Neural progenitor cell (in vitro differentiated cells): ENCODE measurements at places on chromosomes 5 and 9. TPM values are rescaled to one million over a fixed set of nuclear protein-coding genes. Genes with fewer than 3 reads are reported as not detected.

GRCh38 chr9:116430849-116431248 is 256.3 kb upstream of the TRIM32 start:
- no peak for DNase-seq

DNA sequence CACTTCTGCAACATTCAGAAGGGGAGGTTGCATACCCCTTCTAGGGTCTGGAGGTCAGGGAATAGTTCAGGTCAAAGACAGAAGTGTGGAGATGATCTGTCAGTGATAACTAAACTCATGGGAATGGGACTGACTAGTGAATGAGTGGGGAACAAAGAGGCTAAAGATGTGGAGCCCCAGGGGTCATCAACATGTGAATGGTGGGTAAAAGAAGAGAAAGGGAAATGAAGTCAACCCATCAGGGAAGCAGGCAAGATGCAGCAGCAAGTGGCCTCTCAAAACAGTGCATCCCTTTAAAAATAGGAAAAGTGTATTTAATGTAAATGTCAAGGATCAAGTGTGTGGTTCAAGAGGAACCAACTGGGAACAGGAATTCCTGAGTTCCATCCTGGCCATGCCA is 69.9 kb downstream of the PLPPR1 start:
- no peak for DNase-seq

DNA sequence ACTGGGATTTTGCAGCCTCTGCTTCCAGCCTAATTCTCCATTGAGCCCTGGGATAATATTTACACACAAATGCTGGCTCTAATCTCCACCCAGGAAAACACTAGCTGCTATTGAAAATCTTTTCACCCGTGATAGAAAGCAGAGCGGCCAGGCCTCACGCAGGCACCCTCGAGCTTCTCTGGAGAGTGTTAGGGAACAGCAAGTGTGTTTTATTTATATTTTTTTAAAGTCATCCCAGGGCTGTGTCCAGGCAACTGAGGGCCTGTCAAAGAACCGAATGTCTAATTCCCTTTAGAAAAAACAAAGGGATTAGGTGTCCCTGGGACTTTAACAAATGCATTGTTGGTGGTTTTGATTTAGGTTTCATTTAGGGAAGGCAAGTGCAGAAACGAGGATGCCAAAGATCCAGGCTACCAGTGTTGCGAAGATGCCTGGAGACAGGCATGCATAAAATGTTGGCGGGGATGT is 51.2 kb upstream of the SPRY4 start:
- no peak for DNase-seq

DNA sequence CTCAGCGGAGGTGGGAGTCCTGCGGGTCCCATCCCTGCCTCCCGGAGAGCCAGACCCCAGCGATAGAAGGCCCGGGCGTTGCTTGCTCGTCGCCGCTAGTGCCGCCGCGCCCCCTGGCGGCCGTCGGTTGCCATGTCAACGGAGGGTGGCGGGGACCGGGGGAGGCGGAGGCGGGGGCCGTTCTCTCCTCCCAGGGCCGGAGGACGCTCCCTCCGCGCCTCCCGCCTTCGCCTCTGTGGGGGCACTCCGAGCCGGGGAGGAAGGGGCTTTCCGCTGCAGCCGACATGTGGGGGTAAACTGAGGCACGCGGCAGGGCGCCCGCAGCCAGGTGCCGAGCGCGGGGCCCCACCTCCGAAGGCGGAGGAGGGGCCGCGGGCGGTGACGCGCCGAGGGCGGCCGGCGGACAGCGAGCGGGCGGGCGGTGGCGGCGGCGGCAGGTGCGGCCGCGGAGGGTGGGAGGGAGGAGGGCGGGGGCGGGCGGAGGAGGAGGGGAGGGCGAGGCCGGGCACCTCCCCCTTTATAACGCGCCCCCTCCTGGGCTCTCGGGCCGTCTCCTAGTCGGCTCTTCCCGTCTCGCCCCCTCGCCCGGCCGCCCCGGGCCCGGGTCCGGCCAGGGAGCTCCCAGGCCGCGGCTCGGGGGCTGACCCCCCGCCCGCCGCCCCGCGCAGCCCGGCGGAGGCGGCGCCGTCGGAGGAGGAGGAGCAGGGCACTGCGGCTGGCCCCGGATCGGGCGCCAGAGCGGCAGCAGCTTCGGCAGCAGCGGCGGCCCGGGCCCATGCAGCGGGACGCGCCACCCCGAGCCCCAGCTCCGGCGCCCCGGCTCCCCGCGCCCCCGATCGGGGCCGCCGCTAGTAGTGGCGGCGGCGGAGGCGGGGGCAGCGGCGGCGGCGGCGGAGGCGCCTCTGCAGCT is 556 bp upstream of the CDK9 start:
- DNase-seq: peak; percentile 93

DNA sequence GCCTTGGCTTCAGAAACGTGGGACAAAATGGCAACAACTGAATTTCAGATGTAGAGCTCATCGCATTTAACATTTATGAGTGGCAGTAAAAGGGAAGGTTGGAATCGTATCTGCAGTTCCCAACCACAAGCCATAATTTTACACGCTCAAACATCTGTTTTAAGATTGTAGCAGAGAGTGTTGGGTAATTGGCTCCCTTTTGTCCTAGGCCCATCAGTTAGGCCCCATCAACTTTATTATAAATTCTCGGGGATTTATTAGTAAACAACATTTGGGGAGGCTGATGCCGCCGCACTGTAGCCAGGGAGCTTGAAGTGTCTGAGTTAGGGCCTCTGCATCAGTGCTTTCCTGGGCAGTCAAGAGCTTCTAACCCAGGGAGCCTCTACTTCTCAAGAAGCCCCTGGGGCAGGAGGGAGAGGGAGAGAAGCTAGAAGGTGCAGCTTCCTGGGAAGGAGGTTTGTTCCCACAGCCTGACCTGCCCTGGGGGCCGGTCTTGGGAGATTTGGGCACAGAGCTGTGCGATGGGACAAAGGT is 66.2 kb downstream of the HSPA4 start:
- DNase-seq: no peak

DNA sequence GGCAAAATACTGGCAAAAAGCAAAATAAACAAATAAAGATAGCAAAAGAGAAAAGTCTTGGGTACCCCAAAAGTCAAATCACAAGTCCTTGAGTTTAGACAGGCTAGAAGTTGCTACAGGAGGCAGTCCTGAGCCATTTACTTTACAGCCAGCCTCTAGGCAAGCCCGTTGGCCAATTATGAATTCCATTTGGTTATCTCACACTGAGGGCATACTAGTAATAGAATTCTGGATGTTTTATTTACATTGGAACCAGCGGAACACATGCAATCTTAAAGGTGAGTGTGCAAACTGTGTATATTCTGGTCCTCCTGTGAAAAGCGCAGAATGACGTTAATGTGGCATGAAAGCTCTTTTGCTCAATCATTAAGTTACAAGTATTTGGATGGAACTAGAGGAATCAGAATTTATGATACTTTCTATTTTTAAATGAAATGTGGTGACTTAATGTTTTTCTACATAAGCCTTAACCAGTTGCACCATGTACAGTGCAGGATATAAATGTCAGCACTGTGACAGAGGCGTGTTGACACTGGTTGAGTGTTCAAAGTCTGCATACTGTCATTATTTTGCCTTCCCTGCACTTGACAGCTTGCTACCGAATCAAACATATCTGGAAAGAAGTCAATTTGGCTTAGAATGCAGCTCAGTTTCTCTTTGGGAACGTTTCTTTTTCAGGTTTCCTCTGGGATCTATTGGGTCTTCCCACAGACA is 7.9 kb downstream of the GDNF start:
- DNase-seq: no peak

The FOXD1 gene
- total RNA-seq: 0.12 TPM in 1 of 2 replicates, not detected in the other
